HFFc6 (cell line): ENCODE measurements at places on chromosomes 2 and 18. TPM values are rescaled to one million over a fixed set of nuclear protein-coding genes. Genes with fewer than 3 reads are reported as not detected.
A peak's percentile ranks its signal among the peaks of the same experiment; 100 is the strongest.

Gene MC2R
- not detected in 3 replicates for total RNA-seq

DNA sequence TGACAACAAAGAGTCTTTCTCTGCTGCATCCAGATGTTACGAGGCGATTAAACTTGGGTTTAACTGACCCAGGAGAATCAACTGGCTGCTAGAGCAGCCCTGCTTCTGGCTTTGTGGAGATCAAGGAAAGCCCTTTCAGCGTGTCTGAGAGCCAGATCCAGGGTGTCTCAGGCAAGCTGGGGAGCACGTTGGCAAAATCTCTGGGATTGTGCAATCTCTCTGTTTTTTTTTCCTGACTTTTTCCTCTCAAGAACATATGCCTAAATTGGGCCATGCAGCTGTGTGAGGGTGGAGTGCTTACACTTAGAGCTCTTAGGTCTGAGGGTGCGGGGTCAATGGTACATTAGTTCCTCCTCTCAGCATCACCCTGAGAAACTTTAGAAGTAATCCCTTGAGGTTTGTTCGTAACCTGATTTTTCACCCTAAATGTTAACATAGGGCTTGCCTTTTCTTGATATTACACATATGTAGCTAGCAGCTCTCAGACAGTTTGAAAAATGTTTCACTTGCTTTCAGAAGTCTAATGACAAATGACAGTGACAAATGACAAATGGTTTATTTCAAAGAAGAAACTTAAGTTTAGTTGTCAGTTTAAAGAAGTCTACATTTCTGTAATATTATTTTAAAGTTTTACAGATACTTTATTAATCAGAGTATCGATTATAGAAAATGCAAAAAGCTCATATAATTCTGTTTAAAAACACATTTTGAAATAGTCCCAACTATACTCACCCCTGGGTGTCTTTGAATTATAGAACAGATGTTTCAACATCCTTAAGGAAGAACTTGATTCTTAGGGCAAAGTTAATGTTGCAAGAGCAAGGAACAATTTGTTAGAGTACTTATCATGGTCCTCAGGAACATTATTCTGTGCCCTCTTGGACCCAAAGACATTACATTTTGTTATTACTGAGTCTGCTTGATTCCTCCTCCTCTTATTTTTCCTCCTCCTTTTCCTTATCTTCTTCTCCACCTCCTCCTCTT, 38.4 kb upstream of the ZSWIM2 start:
- no peak overlapping the region for H3K4me3 ChIP-seq
- DNase-seq = no peak
- H3K36me3 ChIP-seq = no peaks in the 10 kb centered on the region; the same call in 1 of the 2 replicates
- 0 out of 2 replicates have a peak, but pooled peaks cover 6% of the 10 kb centered on the region for H3K4me1 ChIP-seq

- no peak for DNase-seq
- H3K36me3 ChIP-seq = peaks cover 13% of the 10 kb centered on the region
- no peak overlapping the region for H3K4me3 ChIP-seq
- peaks cover 3% of the 10 kb centered on the region; the same call in 1 of the 2 replicates for H3K27me3 ChIP-seq
- peaks cover 54% of the 10 kb centered on the region for H3K4me1 ChIP-seq
- no peak overlapping the region for H3K27ac ChIP-seq
Measured at GRCh38 chr2:10873790-10874437, 37.8 kb upstream of the KCNF1 start.

GRCh38 chr18:65631766-65632165, 119.0 kb upstream of the CDH7 start:
- no peak overlapping the region for H3K4me3 ChIP-seq
- no peak overlapping the region for H3K27ac ChIP-seq

Gene EPHA4
- 44.0 to 59.7 TPM (median 48.8 TPM) in 3 replicates for total RNA-seq

DNA sequence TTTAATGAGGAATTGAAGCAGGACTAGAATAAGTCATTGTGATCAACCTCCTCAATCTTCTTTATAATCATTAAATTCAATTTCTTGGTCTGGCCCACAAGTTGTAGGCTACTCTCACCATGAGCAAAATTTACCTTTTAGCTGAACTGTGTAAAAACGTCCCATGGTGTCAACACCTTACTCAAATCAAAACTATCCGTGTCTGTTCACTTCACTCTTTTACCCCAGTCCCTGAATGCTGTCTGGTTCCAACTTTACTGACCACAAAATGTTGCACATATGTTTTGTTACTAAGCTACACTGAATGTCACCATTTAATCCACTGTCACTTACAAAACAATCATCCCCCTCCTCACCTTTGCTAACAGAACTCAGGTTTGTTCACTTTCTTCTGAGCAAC, 951.6 kb upstream of the SLC39A10 start:
- no peak overlapping the region for H3K4me3 ChIP-seq
- no peak overlapping the region for H3K27ac ChIP-seq
- H3K27me3 ChIP-seq = no peaks in the 10 kb centered on the region
- H3K36me3 ChIP-seq = no peaks in the 10 kb centered on the region

DNA sequence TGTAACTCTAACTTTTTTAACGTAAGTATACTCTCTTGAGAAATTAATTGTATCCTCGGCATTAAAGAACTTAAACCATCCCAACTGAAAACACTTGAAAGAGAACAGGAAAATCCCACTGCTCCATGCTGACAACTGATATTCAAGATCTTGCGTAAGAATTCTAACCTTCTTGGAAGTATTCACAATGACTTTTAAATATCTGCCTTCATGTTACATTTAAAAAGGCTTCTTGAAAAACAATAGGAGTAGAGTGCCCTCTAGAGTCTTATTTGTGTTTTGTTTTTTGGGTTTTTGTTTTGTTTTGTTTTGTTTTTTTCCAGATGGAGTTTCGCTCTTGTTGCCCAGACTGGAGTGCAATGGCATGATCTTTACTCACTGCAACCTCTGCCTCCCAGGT, 65.4 kb upstream of the DNAJC10 start:
- H3K36me3 ChIP-seq = no peaks in the 10 kb centered on the region
- H3K27me3 ChIP-seq = no peaks in the 10 kb centered on the region
- no peak overlapping the region for H3K27ac ChIP-seq
- H3K4me3 ChIP-seq = peak overlapping the region; percentile 49; the same call in 1 of the 2 replicates
- peaks cover 14% of the 10 kb centered on the region for H3K4me1 ChIP-seq
- peak; percentile 60 for DNase-seq

DNA sequence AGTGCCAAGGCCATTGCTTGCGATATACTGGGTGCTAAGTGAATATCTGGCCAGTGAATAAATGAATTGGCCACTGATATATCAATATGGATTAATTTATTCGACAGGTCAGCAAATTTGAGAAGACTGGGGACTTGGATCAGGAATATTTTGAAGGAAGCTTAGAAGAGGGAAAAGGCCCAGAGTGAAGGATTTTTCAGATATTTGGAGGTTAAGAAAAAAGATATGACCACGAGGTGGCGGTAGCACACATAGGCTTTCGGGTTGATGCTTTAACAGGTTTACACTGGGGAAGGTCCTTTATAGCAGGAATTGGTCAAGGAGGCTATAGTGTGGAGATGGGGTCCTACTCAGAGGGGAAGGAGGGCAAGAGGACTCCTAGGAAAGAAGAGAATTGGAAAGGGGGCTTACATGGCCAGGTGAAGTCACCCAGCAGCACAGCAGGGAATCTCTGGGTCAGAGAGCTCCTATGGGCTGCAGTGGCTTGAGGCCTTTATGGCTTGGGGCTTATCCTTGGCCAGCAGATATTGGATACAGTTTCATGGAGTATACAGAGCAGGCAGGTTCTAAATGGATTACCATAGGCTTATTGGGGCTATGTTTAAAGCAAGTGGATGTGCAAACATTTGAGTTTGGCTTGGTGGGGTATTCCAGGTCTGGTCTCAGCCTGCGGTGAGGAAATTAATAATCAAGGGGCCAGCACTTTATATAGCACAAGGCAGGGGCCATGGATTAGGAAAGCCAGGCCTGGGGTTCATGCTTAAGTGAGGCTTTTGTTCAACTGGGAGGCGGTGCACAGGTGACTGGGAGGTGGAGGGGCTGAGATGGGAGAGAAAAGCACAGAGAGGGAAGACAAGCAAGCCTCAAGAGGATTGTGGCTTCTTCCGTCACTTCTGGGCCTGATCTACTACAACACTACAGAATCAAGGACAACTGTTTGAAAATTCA, 9.7 kb downstream of the IL1RN start:
- no peak for DNase-seq
- H3K4me3 ChIP-seq = no peak overlapping the region
- peaks cover 7% of the 10 kb centered on the region; the same call in 1 of the 2 replicates for H3K4me1 ChIP-seq
- peaks cover 14% of the 10 kb centered on the region for H3K27me3 ChIP-seq

- no peak overlapping the region for H3K4me3 ChIP-seq
- H3K4me1 ChIP-seq = peaks cover 24% of the 10 kb centered on the region
- H3K27me3 ChIP-seq = peaks cover 9% of the 10 kb centered on the region
- DNase-seq = no peak
Measured at GRCh38 chr2:97742381-97742847, 29.0 kb downstream of the ZAP70 start.

Gene PRKCE
- 12.3 and 12.5 TPM in 2 replicates for total RNA-seq

DNA sequence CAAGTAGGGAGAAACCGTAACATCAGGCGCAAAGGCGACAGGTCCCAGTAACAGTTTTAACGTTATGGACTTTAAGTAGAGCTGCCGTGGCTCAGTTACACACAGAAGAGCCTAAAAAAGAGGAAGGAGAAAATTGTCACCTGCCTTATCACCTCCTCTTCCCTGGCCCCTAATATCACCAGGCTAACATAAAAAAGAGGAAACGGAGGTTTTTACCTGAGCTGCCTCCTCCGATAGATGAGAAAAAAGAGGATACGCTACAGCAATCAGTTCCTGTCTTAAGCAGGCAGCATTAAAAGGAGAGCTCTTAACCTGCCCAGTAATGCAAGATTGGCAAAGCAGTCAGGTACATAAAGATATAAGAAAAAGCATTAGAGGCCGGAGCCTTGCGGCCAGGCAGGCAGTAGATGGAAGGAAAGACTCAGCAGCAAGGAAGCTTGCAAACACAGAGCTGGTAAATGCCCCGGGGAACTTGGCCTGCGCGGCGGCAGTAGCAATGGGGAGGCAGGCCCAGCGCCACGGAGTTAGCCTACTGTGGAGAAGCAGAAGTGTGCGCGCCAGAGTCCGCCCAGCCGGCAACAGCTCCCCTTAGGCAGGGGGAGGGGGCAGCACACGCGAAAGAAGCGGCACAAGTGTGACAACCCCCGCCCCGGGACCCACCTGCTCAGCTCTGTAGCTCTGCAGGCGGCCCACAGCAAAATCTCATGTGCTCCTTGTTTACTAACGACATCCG, 116.3 kb upstream of the SCN7A start:
- peaks cover 9% of the 10 kb centered on the region for H3K36me3 ChIP-seq
- peaks cover 6% of the 10 kb centered on the region; the same call in 1 of the 2 replicates for H3K27me3 ChIP-seq
- no peak overlapping the region for H3K27ac ChIP-seq
- DNase-seq = no peak

GRCh38 chr2:45839508-45840251, 188.2 kb downstream of the PRKCE start:
- peak overlapping the region; percentile 74 for H3K4me3 ChIP-seq
- peaks cover 26% of the 10 kb centered on the region for H3K4me1 ChIP-seq
- peaks cover 1% of the 10 kb centered on the region; the same call in 1 of the 2 replicates for H3K27me3 ChIP-seq
- peak overlapping the region; percentile 70 for H3K27ac ChIP-seq

- no peaks in the 10 kb centered on the region for H3K27me3 ChIP-seq
- peaks cover 65% of the 10 kb centered on the region for H3K4me1 ChIP-seq
- H3K36me3 ChIP-seq = peaks cover 5% of the 10 kb centered on the region; the same call in 1 of the 2 replicates
- peak overlapping the region; percentile 84 for H3K27ac ChIP-seq
- DNase-seq = no peak
- peak overlapping the region; percentile 47; the same call in 1 of the 2 replicates for H3K4me3 ChIP-seq
Measured at GRCh38 chr18:8990276-8991031, 112.0 kb upstream of the NDUFV2 start.

DNA sequence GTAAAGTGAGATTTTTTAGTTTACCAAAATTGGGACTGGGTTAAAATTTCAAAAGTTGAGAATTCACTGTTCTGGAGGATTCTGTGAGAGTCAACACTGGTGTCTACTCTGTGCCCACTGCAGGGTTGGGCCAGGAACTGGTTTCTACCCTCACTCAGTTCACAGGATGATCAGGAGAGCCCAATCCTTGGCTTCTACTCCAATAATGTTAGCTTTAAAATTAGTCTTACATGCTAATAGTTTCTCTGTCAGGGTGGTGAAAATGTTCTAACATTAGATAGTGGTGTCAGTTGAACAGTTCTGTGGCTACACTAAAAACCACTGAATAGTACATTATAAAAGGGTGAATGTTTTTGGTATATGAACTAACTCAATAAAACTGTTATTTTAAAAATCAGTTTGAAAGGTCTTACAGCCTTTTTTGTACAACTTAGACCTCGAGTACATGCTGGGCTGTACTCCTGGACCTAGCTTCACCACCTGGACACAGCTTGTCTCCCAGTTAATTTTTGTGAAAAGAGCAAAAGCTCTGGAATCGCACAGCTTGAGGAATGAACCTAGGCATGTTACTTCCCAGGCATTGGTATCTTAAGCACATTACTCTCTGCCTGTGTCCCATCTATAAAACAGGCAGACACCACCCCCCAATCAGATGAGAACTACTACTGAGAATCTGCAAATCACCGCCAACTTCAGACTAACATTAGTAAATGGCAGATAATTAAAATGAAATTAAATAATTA, 44.4 kb downstream of the ACVR1 start:
- H3K27ac ChIP-seq = peak overlapping the region; percentile 83
- H3K27me3 ChIP-seq = peaks cover 2% of the 10 kb centered on the region; the same call in 1 of the 2 replicates
- H3K36me3 ChIP-seq = peaks cover 5% of the 10 kb centered on the region
- DNase-seq = no peak

Gene DSG3
- not detected in 3 replicates for total RNA-seq

GRCh38 chr2:80303909-80304837, at the start of gene LRRTM1:
Gene LRRTM1 (minus strand): TSS chr2:80304752. CDS start chr2:80303819, 933 bp downstream.
- no peak for DNase-seq
- H3K27me3 ChIP-seq = peaks cover 16% of the 10 kb centered on the region
- H3K4me3 ChIP-seq = no peak within 1 kb of the TSS
- H3K36me3 ChIP-seq = no peaks in the 10 kb centered on the region

DNA sequence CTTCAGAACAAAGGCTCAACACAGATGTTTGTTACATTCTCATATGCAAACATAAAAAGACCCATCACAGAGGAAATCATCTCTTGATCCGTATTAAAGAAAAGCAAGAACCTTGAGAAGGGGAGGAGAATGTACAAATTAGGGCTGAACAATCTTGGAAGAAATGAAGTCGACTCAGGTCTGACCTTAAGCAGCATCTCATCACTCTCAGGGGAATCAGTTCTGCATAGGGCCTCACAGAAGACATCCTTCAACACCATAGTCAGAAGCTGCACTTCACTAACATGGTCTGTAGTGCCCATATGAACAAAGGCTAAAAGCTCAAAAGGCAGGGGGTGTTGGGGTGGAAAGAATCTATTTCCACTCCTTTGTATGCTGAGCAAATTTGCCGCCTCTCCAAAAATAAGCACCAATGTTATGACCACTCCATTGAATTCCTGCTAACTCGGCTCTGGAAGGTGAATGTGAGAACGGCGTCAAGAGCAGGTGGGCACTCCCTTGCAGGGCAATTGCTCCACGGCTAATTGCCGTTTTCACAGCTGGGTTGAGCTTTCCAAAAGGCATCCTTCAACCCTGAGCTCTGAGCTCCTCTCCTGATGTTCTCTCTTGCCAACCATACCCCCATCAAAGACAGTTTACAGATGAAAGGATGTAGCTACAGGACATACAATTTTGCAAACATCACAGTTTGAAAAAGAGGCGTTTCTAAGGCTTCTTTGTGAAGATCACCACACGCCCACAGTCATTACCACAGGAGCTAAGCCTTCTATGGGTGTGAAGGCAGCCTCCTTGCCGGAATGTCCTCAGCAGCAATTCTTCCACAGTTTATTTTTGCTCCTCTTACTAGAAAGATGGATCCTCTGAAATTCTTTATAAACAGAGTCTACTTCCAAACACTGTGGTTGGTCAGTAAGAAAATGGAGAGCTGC, 10.0 kb downstream of the KLF7 start:
- 0 out of 2 replicates have a peak overlapping the region, but pooled peaks have one; percentile 14 for H3K4me3 ChIP-seq
- H3K27me3 ChIP-seq = peaks cover 2% of the 10 kb centered on the region; the same call in 1 of the 2 replicates
- H3K36me3 ChIP-seq = peaks cover 33% of the 10 kb centered on the region
- DNase-seq = no peak
- H3K27ac ChIP-seq = peak overlapping the region; percentile 17; the same call in 1 of the 2 replicates
- peaks cover 94% of the 10 kb centered on the region for H3K4me1 ChIP-seq
